RWPE1 (cell line): ENCODE measurements at places on chromosomes 6 and 20.

DNA sequence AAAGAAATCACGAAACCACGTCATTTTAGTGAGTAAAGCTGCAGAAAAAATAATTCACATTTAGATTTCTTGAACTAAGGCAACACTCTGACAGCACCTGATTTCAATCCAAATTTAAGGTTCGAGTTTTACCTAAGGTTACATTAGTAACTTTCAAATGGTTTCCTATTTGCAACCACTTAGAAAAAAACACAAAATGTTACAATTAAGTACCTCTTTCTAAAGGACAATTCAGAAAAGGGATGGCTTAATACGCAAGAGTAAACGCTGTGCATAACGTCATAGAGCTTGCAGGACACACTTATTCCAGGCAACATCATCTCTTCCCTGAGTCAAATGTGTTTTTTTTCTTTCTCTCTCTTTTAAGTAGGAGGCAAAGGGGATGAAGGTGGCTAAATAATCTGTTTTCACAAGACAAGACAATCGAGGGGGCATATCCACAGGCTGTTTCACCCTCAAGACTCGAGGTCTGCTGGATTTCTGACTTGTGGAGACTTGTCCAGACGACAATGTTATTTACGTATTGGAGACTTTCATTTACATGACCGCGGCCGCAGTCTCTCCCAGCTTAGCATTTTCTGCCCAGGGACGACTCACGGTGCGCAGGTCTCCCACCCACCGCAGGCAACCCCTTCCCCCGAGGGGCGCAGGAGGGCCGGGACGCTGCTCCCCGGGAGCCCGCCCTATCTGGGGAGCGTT lies 86.0 kb downstream of the SESN1 start:
- peak; percentile 53 for DNase-seq

DNA sequence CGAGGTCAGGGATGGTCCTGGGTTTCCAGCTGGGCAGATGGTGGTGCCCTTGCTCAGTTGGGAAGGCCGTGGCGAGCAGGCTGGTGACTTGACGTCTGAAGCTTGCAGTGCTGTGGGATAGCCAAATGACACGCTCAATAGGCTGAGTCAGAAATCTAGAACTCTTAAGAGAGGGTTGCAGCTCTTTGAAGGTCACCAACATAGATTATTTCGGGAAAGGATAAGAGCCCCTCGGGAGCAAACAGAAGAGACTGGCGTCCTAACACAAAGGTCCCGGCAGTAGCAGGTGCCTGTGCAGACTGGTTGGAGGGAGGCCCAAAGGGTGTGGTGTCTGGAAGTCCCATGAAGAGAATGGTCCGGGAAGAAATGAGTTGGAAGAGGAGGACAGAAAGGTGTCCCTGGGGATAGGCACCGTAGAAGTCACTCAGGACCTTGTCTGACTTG lies 18.4 kb downstream of the PKIG start:
- no peak for DNase-seq

DNA sequence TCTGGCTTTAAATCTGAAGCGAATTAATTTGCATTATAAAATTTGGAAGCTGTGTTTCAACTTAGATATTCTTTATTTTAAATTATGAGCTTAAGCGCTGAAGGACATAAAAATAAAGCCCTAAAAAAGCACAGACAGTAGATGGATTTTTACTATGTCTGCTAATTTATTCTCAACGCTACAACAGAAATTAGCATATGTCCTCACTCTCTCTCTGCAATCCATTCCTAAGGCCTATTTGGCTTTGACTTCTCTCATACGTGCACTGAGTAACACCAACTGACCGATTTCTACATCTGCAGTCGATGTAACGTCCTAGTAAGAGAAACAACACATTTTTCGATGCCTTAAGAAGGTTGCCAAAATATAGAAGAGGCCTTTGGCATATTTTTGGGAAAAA lies 23.7 kb downstream of the HEBP2 start:
- DNase-seq, result no peak

DNA sequence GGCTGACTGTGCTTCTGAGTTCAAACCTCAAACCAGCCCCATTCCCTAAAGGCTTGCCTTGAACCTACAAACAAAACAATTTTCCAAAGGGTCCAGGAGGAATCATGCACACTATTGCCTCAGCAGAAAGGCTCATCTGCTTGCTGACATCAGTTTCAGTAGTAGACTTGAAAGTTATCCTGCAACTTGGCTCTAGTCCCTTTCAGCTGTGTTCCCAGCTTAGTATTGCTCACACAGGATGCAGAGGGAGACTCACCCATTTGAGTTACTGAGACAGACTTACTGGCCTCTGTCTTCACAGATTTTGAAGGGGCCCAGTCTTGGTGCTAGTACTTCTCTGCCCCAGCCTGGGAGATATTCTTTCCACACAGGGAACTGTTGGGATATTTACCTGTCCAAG lies 38.5 kb upstream of the TFB1M start:
- no peak for DNase-seq

DNA sequence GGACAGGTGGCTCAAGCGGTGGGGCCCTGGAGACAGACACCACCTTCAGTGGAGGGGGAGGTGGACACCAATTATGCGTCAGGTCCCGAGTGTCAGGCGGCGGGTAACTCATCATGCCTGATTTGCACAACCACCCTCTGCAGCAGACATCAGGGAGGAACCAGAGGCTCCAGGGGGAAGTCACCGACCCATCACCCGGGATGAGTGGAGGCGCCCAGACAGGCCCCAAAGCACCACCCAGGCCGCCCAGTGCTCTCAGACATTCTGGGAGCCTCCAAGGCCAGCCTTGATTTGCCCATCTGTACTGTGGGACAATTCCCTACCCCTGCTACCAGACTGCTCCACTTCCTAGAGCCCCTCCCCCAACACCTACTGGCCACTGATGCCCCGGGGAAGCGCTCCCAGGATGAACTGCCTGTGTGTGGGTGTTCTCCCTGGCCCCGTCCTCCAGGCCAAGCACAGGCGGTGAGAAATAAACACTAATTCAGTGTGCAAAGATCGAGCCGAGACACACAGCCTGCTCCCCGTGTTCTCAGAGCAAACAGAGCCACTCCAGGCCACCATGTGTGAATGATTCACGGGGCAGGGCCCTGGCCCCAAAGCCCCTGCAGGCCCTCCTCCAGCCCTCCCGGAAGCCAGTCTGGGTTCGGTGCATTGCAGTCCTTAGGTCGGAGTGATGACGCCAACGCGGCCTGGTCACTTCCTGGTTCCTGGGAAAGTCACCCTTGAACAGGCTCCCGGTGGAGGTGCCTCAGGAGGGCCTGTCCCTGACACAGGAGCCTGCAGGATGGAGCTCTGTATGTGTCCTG lies 107.2 kb downstream of the ASXL1 start:
- DNase-seq, result no peak

GRCh38 chr20:1397710-1398109 lies 4.9 kb upstream of the FKBP1A start:
- DNase-seq, result no peak

- DNase-seq, result no peak
These were observed 162.7 kb downstream of the SOBP start for GRCh38 chr6:107652526-107653182.

- no peak for DNase-seq
These were observed 2.1 kb downstream of the BTN3A2 start for GRCh38 chr6:26367114-26367513.

DNA sequence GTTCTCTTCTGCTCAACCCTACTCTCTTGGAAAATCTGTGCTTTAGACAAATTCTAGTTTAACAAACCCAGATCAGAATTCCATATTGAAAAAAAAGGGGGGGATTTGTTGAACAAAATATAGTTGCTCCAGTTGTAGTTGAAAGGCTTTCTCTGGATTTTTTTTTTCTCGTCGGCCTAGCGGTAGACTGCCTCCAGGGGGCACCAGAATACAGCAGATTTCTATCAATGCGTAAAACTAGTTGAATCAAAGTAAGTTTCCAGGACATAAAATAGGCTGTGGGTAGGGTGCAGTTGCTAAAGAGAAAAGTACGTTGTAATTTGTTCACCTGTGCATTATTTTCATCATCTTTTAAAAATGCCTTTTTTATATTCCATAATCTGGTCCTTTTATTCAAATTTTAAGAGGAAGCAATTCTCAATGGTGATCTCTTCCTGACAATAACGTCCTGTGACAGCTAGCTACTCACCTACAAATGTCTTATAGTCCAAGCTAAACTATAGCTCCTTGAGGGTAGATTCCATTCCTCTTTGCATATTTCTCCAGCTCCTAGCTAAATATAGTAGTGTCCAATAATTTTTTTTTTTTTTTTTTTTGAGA lies 105.4 kb downstream of the PERP start:
- DNase-seq, result peak; percentile 37

DNA sequence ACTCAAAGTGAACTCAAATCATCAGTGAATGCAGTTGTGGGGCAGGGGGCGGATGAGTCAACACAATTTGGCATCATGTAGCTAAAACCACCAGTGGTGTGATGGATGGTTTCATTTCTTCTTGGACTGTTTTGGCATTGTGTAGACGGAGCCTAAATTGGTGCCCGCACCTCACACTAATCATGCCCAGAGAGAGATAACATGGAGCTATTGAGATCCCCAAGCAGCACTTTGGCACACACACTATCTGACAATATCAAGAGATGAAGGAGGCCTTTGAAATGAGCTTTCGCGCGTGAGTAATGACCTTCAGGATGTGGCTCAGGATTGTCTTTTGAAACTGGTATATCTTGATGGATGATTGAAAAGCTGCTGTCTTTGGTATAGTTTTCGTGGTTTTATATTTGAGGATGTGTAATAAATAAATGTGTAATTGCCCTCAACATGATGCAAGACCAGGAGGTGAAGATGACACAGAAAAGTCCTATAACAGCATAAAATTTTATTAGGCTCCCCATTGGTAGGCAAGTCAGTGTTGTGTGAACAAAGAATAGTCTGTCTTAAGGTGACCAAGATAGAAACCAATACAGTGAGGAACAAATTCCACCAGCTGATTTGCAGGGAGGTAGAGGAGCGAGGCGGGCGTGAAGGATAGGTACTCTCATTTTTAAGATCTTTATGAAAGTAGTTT lies 174.2 kb downstream of the TSHZ2 start:
- no peak for DNase-seq

GRCh38 chr6:165644586-165645266 lies 18.3 kb downstream of the PDE10A start:
- DNase-seq, result no peak

- DNase-seq, result no peak
These were observed 14.0 kb upstream of the FAM50B start for GRCh38 chr6:3835055-3835731.

DNA sequence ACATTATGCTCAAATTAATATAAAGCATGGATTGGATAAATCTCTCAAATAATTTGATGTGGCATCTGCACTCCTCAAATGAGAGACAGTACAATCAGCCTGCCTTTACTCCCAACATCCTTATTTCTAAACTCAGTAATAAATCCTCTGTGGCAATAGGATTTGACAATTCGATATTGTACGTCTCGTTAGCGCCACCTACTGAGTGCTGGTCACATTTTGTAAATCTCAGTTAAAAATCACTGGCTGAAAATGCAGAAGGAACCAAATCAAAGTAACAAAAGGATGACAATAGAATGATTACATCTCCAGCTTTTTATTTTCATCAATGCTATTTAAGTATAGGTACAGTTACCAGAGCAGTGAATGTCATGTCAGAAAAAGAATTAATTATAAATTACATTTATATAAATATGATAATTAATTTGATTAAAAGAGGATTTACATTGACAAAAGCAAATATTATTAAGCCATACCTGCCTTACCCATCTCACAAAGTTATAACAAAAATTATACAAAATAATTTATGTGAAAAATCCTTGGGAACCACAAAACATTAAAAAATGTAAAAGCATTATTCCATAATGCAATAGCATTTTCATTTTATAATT lies 20.2 kb upstream of the GJE1 start:
- peak; percentile 57 for DNase-seq

- DNase-seq, result no peak
These were observed 36.1 kb upstream of the PTCHD4 start for GRCh38 chr6:48147051-48147450.

GRCh38 chr20:2805689-2806350 lies 5.4 kb upstream of the CPXM1 start:
- no peak for DNase-seq
